ENCODE measurements at places on chromosomes 7 and 10.

DNA sequence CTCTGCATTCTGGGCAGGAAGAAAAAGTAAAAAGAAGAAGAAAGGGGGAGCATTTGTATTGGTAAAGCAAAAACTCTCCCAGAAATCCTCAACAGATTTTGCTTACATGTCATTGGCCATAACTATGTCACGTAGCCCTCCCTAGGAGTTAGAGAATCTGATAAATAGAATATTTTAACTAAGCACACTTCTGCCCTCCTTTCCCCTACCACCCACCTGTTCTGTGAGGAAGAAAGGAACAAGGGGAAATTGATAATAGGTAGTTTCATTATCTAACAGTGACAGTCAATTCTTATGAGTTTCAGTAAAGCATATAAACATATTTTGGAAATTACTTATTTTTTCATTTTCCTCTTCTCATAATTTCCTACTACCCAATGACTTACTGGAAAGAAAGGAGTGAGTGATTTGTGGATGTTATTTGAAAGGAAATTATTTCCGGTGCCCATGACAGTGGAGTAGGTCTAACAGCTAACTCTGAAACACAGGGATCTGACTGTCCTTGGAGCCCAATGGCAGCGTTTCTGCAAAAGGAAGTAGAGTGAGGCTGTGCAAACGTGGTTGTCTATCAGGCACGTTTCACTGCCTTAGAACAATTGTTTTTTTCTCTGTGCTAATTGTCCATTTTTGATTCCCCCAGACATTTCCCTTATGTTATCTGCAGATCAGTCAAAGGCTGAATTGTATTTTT, 128.6 kb upstream of the MDFIC start:
- no peak for DNase-seq

DNA sequence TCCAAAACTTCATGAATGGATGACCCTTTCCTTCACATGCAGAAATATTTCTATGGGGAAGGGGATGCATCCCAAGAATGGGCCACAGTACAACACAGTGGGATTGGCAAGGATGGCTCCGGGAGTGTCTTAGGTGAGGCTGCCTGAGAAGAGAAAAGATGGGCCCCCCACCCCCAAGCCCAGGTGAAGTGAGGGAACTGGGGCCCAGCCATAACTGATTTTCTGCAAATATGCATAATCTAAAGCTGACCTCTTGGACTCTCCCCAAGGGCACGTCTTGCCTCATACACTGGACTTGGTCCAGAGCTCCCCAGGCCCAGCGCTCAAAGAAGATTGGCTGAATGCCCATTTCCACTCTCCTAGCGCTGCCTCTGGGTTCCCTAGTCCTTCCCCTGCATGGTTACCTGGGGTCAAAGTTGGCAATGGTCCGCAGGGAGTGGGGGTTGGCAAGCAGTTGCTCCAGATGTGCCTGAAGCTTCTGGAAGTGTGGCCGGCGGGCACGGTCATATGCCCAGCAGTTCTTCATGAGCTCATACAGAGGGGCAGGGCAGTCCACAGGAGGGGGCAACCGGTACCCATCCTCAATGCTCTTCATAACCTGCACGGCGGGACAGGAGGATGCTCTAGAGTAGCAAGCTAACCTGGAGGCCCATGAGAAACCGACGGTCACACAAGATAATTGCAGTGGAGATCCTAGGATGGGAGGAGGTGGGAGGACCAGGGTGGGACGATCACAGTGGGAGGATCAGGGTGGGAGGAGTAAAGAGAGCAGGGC, 12.3 kb downstream of the ZYX start:
- DNase-seq, result no peak

GRCh38 chr7:51706851-51707250, 390.2 kb upstream of the COBL start:
- no peak for DNase-seq

DNA sequence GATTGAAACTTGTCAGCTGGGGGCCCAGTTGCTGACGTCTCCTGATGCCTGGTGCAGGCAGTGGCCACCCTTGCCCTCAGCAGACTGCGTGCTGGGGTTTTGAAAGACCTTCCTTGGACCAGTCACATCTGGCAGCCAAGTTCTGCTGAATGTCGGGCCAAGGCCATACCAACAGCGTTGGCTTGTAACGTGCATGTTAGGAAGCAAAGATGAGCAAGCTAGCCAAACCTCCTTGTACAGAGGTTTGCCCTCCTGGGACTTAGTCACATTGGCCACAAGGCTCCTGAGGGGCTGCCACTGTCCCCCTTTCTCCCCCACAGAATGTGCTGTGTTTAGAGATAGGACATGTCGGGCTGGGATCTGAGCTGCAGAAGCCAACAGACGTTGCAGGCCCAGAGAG, 49.0 kb downstream of the ADCY1 start:
- no peak for DNase-seq

DNA sequence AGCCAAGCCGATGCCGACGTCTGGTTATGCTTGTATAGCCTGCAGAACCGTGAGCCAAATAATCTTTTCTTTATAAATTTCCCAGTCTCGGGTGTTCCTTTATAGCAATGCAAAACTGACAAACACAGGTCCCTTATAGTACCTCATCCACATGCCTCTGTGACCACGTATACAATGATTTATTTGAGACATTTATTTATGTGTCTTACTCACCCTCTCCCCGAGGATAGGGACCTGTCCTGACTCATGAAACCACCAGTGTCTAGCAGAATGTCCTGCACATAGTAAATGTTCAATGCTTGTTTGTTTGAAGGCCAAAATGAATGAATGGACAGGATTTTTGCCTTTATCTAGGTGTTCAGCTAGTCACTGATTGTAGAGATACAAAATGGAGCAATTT, 147.9 kb upstream of the FZD8 start:
- no peak for DNase-seq

GRCh38 chr7:85023066-85023712, 163.7 kb downstream of the SEMA3D start:
- no peak for DNase-seq

- DNase-seq, result no peak
These were observed 137.7 kb downstream of the NEUROD6 start for GRCh38 chr7:31202801-31203200.

DNA sequence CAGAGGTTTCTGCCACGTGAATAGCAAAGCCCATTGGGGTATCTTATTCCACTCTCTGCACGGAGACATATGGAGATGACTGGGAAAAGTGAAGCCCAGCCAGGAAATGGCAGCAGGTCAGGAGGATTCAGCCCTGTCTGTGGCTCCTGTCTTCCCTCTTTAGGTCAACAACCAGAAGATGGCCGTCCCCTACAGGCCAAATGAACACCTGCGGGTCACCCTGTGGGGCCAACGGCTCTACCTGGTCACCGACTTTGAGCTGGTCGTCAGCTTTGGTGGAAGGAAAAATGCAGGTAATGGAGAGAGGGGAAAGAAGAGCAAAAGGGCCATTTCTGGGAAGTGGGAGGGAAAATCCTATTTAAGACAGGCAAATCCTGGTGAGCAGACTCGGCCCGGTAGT, 38.3 kb downstream of the EPHB4 start:
- no peak for DNase-seq

Measured in NCI-H1436 treated with DMSO at 0.1 percent for 48 hours (cell line).